ENCODE measurements at places on chromosomes 11 and 22.

GRCh38 chr11:44708523-44709280 is 18.1 kb upstream of the TSPAN18 start:
- DNase-seq, result no peak

DNA sequence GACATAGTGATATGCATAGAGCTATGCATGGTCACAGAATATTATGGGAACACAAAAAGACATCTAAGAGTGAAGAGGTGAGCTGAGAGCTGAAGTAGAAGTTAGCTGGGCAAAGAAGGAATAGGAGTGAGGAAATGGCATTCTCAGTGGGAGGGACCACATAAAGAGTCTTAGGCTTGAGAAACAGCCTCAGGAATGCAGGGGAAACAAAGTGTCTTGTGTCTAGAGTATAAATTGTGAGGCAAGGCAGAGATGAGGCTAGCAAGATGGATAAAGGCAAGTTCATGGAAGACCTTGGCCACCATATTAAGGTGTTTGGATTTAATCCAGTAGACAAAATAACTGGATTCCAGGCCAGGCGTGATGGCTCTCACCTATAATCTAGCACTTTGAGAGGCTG is 40.6 kb upstream of the CRTAM start:
- DNase-seq, result no peak

GRCh38 chr11:19803506-19803998 is 90.9 kb downstream of the NAV2 start:
- no peak for DNase-seq

- no peak for DNase-seq
Observed at GRCh38 chr11:72735495-72736027, 16.6 kb downstream of the ARAP1 start.

DNA sequence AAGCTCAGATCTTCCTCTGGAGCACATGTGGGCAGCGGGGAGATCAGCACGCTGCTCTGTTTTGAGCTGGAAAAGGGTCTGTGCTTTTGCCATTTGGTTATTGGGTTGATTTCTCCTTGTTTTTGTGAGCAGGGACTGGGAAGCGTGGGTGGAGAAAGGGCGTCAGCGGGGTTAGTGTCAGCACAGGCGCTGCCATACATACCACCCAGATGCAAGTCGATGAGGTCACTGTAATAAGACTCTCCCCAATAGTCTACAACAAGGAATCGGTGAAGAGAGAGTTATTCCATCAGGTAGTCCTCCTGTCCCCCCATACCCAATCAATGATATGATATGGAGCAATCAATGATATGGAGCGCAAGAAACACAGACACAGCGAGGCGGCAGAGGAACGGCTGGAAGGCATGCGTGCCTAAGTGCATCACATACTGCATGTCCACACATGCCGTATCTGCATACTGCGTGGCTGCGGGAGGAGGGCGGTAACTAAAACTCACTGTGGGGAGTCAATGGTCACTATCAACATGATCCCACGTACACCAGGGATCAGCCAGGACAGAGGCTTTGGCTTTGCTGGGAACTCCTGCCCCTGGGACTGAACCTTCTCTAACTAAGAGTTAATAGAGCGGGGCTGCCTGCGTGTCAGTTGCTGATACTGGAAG is 29.5 kb upstream of the BID start:
- DNase-seq, result no peak

DNA sequence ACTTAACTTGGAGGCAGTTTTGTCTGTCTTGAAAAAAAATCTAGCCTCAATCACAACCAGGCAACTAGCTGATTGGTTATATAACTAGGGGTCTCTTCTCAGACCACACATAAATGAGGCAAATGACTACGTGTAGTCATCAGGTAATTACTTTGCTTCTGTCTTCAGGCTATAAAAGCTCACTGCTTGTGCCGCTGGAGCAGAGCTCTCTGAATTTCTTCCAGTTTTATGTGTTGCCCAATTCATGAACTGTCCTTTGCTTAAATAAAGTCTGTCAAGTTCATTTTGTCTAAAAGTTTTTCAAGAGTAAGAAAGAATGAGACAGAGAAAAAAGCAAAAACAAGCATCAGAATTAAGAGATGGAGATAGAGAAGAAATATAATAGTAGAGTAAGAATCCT is 93.4 kb downstream of the MUC15 start:
- DNase-seq, result no peak

- DNase-seq, result no peak
Observed at GRCh38 chr11:10390375-10390774, 64.7 kb upstream of the AMPD3 start.

DNA sequence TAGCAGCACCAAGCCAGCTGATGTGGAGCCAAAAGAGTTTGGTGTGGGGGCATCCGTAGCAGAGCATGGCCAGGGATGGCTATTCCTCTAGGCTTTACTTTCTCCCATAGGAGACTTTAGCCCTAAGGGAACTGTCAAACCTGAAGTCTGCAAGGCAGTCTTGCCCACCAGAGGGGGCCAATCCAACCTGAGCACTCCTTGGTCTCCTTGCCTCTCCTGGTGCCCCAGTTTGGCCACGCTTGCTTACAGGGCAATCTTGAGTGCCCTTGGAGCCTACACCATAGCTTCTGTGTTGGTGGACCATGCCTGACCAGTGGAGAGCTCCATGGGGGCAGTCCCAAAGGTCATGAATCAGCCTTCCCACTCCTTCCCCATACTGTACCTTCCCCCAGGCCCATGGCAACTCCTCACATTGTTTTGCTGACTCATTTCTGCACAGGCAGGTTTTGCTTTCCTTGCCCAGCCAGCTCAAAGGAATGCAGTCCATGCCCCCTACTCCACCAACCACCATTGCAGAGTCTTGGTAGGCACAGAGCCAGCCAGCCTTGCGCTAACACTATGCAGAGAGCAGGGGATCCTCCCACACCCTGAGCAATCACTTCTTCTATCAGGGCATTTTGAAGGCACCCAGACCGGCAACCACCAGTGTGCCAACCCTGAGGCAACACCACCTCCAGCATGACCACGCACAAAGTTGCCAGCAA is 1421.2 kb upstream of the RAG2 start:
- DNase-seq, result no peak

- DNase-seq, result no peak
Observed at GRCh38 chr11:117603932-117604331, 193.1 kb downstream of the DSCAML1 start.

DNA sequence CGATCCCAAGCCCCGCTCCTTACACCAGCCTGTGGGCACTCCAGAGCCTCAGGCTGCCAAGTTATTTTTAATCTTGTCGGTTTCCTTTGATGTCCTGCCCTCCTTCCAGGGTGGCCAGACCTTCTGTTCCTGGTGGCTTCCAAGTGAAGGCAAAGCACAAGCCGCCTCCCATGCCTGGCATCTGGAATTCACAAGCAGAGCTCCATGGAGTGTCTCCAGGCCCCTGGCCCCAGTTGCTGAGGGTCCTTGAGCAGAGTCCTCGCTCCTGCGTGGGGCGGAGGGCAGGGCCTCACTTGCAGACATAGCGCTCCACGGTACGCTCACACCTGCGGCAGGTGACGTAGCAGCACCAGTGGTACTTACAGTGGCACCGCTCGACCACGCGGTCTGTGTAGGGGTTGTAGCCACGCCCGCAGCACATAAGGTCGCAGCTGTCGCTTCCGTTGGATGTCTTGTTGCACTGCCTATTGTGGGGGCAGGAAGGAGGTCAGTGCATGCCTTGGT is 19.5 kb downstream of the WNT11 start:
- DNase-seq, result no peak

GRCh38 chr11:11390068-11390771 is 37.2 kb upstream of the CSNK2A3 start:
- no peak for DNase-seq

- DNase-seq, result no peak
Observed at GRCh38 chr22:38314933-38315822, 2.1 kb downstream of the CSNK1E start.

DNA sequence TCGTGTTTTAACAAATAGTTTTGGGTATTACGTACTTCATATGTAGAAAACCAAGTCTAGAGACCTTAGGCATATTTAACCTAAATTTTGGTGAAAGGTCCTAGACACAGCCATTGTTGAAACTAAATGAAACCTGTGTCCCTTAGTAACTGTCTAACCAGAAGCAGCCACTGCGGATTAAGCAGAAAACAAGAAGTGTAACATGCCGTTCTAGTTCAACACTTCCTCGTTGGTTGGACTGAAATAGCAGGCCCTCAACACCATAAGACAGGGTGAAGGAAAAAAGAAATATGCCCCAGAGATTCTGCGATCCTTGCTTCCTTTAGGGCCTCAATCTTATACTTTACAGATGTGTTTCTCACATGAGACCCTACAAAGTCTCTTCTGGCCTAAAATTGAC is 2.0 kb downstream of the NAA40 start:
- DNase-seq, result no peak

GRCh38 chr11:65653229-65654225 is 9.2 kb downstream of the RELA start:
- DNase-seq, result no peak

GRCh38 chr11:1153951-1154493 is 3.7 kb upstream of the MUC5AC start:
- DNase-seq, result no peak

Data from stimulated activated CD4-positive, alpha-beta T cell treated with anti-CD3 and anti-CD28 coated beads, Interleukin-12 subunit alpha, Interleukin-12 subunit beta, amount 100 ng/mL, for 48 hours (primary cell).